ENCODE measurements at places on chromosomes 7 and 10. TPM values are rescaled to one million over a fixed set of nuclear protein-coding genes. Genes with fewer than 3 reads are reported as not detected.

DNA sequence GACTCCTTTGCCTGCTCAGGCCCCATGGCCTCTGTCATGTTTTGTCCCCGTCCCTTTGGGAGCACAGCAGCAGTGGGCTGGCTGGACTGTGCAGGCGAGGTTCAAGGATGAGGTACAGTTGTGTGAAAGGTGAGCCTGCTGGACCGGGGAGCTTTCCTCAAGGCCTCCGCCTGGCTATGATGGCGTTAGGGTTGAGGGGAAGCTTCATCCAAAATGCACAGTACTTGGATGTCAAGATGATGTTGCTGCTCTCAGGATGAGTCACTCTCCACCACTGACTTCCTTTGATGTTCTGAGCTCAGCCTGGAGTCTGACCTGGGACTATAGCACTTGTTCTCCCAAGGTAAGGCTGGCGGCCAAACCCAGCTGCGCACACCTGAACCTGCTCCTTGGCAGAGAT, 152.7 kb upstream of the SHH start:
- no peak overlapping the region for H3K27ac ChIP-seq
- no peak overlapping the region for H3K4me3 ChIP-seq
- H3K36me3 ChIP-seq: no peaks in the 10 kb centered on the region
- peaks cover 5% of the 10 kb centered on the region for H3K27me3 ChIP-seq
- DNase-seq: no peak

CUZD1 gene
- total RNA-seq: not detected

DNA sequence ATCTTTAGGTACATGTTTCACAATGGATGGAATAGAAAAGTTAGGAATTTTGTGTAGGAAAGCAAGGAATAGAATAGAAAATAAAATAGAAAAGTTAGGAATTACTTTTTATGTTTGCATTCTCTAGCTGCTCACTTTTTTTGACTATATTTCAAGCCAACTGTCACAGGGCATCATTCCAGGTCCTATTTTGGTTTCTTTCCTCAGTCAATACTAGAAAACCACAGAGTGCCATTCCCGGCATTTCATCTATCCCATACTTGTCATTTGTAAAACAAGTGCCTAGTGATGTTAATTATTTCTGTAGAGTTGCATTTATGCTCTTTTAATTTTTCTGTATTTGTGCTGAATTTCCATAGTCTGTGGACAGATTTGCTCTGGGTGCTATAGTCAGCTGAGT, 66.2 kb downstream of the SDK1 start:
- DNase-seq: no peak
- no peaks in the 10 kb centered on the region for H3K36me3 ChIP-seq
- H3K27ac ChIP-seq: no peak overlapping the region
- no peak overlapping the region for H3K4me3 ChIP-seq

DNA sequence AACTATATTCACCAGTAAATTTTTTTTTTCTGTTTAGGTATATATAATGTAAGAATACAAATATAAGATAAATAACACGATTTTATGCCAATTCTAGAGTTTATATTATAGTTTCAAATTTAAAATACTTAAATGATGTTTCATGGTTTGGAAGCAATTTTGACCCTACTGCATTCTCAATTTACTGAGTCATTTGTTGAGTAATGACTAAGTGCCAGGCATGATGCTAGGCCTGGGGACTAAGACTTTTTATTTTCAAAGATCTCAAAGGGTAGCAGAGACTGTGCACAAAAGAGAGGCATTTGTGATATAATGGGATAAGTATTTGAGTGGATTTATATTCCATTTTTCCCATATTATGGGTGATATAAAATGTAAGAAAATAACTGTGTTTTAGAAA, 78.9 kb upstream of the SMIM30 start:
- no peaks in the 10 kb centered on the region for H3K4me1 ChIP-seq
- H3K4me3 ChIP-seq: no peak overlapping the region
- peaks cover 21% of the 10 kb centered on the region for H3K27me3 ChIP-seq
- H3K36me3 ChIP-seq: no peaks in the 10 kb centered on the region

TMEM213 gene
- total RNA-seq: not detected

GRCh38 chr7:43754596-43754995, 3.9 kb upstream of the BLVRA start:
- no peak for DNase-seq
- no peak overlapping the region for H3K27ac ChIP-seq
- no peak overlapping the region for H3K4me3 ChIP-seq
- H3K27me3 ChIP-seq: peaks cover 30% of the 10 kb centered on the region

DNA sequence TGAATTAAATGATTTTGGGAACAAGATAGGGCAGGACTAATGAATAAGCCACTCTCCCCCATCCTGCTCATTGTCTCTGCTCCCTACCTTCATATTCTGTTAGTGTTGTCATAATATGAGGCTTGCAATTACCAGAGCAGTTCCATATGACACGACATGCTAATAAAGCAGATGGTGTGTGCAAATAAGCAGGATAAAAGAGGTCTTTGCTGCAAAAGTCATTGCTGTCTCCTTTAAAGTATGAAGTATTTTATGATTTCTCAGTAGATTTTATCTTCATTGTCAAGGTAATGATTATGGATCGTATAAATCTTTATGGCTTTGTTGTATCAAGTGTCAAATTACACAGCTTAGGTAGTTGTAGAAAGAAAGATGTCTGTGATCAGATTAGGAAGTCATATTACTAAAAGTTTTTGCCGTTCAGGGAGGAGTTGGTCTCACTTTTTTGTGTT, 114.8 kb downstream of the SDK1 start:
- peaks cover 8% of the 10 kb centered on the region for H3K4me1 ChIP-seq
- no peaks in the 10 kb centered on the region for H3K36me3 ChIP-seq
- DNase-seq: no peak
- H3K27ac ChIP-seq: no peak overlapping the region

DNA sequence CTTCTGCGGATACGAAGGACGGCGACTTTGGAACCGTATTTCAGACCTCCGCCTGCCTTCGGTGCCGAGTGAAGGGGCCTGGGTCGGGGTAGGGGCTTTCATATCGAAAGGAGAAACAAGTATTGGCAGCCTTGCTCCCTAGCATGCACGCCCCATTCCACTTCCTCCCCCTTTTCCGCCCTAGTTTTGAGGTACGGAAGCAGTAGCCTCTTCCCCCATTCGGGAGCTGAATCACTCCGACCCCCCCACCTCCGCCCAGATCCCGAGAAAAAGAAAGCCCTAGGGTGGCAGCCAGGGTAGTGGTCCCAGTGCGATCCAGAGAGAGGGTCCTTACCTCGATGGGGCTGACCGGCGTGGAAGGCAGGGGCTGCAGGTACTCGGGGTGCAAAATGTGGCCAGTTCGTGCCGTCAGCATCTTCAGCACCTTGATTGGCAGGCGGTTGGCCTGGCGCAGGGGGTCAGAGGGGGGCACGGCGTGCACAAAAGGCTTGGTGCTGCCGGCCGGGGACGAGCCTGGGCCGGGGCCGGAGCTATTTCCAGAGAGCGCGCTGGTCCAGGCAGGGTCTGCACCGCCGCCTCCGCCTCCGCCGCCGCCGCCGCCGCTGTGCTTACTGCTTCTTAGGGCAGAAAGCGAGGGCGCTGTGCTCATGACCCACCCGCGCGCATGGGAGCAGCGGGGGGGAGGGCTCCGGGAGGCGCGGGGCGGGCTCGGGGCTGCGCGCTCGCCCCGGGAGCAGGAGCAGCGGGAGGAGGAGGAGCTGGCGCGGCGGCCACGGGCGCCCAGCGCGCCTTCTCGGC, 594 bp downstream of the ZNF503 start:
- H3K4me1 ChIP-seq: peaks cover 45% of the 10 kb centered on the region
- DNase-seq: peak; percentile 48
- H3K27me3 ChIP-seq: peaks cover 76% of the 10 kb centered on the region
- H3K4me3 ChIP-seq: peak overlapping the region; percentile 97
- peak overlapping the region; percentile 71 for H3K27ac ChIP-seq

DNA sequence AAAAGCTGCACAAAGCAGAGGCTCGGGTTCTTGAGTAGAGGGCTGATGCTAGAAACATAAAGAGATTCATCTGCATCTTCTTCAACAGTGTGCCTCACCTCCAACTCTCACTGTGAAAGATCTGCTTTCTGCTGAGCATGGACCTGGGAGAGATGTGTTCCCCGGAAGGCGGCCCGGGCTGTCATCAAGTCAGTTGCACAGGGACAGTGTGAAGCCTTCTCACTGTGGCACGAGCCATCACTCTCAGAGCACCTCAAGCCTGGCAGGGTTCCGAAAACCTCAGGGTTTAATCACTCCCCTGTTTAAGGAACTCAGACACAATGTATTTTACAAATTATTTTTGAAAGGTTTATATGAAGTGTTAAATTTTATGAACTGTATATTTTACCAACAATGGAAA, 98.7 kb downstream of the RBM20 start:
- H3K27me3 ChIP-seq: peaks cover 22% of the 10 kb centered on the region
- no peak overlapping the region for H3K27ac ChIP-seq
- DNase-seq: no peak

DNA sequence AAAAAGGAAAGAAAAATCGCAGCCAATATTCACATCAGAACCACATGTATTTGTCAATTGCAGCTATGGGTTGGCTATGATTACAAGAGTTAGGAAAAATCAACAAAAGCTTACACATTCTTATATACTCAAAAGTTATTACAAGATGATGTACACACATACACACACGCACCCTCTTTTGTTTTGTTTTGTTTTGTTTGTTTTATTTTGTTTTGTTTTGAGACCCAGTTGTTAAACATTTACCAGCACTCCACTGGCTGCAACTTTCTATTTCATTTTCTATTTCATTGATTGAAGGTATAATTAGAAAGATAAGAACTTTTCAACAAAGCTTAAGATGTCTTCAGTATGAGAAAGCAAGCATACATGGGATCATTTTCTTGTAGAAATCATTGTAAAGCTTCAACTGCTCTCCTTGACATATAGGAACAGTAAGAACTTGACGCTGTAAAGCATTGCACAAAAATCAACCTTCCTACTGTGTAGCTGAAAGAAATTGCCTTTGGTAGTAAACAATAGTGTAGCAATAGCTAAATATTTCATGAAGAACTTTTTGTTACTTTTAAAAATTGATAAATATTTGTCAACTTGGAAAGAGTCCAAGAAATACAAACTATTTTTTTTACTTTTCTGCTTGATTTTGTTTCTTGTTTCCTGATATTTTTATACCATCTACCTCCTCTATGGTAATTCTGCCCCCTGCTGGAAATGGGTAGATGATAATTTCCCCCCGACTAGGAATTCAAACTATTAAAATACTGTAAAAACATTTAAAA, 205.9 kb downstream of the MBL2 start:
- no peaks in the 10 kb centered on the region for H3K36me3 ChIP-seq
- H3K27me3 ChIP-seq: peaks cover 30% of the 10 kb centered on the region
- no peak overlapping the region for H3K27ac ChIP-seq
- no peak overlapping the region for H3K4me3 ChIP-seq
- no peak for DNase-seq

GRCh38 chr7:116451957-116452729, 47.4 kb upstream of the CAV2 start:
- H3K4me1 ChIP-seq: peaks cover 3% of the 10 kb centered on the region
- no peak for DNase-seq
- no peaks in the 10 kb centered on the region for H3K27me3 ChIP-seq

DNA sequence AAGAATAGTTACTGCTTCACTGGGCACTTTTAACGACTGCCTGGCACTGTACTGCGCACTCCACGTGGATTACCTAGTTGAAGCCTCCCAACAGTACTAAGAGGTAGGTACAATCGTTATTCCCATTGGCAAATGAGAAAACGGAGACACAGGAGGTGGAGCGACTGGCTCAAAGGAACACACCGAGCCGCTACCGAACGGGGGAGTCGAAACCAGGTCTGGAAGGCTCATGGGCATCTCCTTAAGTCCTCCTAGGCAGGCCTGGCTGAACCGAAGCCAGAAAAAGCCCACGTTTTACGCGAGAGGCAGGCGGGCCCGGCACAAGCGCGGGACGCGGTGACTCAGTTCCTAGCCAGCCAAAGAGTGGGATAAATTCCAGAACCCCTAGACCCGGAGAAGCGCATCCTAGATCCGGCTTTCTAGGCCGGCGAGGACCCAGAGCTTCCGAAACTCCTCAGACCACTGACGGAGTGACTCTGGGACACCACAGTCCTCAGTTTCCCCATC, 472 bp downstream of the PDAP1 start:
- peaks cover 37% of the 10 kb centered on the region for H3K4me1 ChIP-seq
- peaks cover 18% of the 10 kb centered on the region for H3K36me3 ChIP-seq
- peak overlapping the region; percentile 63 for H3K27ac ChIP-seq
- no peaks in the 10 kb centered on the region for H3K27me3 ChIP-seq
- no peak for DNase-seq

ADCYAP1R1 gene
- 9.0 TPM for total RNA-seq

WNT8B gene
- total RNA-seq: 3.8 TPM

DNA sequence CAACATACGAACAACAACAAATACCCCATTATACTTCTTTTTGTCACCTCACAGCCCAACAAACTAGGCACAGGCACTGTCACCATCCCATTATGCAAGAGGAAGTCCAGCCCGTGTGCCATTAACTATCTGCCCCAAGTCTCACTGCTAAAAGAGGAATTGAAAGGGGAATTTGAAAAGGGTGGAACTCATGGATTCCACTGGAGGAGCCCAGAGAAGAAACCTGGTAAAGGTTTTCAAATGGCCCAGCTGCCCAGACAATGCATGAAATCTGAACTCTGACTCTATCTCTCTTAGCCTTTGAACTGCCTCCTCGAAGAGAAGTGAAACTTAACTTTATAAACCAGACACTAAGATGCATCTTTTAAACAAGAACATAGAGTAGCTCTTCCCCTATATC, 130.0 kb downstream of the PLXNA4 start:
- H3K4me3 ChIP-seq: no peak overlapping the region
- no peak overlapping the region for H3K27ac ChIP-seq
- H3K27me3 ChIP-seq: no peaks in the 10 kb centered on the region
- no peak for DNase-seq

GPR85 gene
- 1.6 TPM for total RNA-seq

GRCh38 chr10:47121336-47121735, 178.7 kb upstream of the GDF10 start:
- no peak overlapping the region for H3K4me3 ChIP-seq
- H3K4me1 ChIP-seq: no peaks in the 10 kb centered on the region

DNA sequence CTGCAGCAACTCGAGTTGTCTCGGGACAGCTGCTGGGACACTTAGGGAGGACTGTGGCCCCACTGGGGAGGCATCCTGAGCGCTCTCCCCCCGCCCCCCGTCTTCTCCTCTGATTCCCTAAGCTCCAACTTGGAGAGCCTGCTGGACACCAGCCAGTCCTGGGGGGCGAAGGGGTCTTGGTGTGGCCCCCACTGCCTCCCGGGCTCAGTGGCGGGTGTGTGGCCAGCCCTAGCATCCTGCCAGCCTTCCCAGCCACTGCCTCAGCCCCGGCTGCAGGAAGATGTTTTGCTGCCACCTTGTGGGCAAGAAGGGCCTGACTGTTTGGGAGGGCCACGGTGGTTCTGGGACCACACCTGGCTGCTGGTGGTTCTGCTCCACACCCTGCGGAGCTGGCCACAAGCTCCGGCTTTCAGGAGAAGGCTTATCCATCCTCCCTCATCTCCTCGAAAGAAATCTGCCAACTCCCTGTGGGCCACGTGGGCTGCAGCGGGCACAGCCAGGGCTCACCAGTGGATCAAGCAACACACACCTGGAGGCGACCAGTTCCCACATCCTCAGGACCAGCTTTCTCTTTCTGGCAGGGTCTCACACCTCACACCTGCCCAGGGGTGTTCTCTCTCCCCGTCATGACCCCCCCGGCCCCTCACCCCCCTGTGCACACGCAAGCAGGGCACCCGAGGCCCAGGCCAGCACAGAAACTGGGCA, 24.8 kb downstream of the AGAP3 start:
- H3K4me3 ChIP-seq: no peak overlapping the region
- peak; percentile 72 for DNase-seq
- H3K36me3 ChIP-seq: no peaks in the 10 kb centered on the region

PKD2L1 gene
- total RNA-seq: not detected

MTPN gene
- 117 TPM for total RNA-seq

- H3K4me1 ChIP-seq: peaks cover 37% of the 10 kb centered on the region
- no peaks in the 10 kb centered on the region for H3K36me3 ChIP-seq
- no peaks in the 10 kb centered on the region for H3K27me3 ChIP-seq
- no peak overlapping the region for H3K27ac ChIP-seq
- no peak overlapping the region for H3K4me3 ChIP-seq
- no peak for DNase-seq
These were observed 3.3 kb downstream of the SEMA3A start for GRCh38 chr7:84191261-84191660.

DCLRE1A gene
- total RNA-seq: 19.4 TPM

Data from neural crest cell (in vitro differentiated cells).